ENCODE measurements at places on chromosomes 16 and 17.
A peak's percentile ranks its signal among the peaks of the same experiment; 100 is the strongest.

GRCh38 chr16:51938861-51939260, 608.1 kb downstream of the TOX3 start:
- no peak for DNase-seq

- no peak for DNase-seq
Measured at GRCh38 chr17:31297090-31297489, at the start of gene OMG. Gene OMG, minus strand, starts transcription at chr17:31297239. Its CDS starts 908 bp downstream, at chr17:31296331.

GRCh38 chr17:50649042-50649908, 14.6 kb downstream of the ABCC3 start:
- no peak for DNase-seq

DNA sequence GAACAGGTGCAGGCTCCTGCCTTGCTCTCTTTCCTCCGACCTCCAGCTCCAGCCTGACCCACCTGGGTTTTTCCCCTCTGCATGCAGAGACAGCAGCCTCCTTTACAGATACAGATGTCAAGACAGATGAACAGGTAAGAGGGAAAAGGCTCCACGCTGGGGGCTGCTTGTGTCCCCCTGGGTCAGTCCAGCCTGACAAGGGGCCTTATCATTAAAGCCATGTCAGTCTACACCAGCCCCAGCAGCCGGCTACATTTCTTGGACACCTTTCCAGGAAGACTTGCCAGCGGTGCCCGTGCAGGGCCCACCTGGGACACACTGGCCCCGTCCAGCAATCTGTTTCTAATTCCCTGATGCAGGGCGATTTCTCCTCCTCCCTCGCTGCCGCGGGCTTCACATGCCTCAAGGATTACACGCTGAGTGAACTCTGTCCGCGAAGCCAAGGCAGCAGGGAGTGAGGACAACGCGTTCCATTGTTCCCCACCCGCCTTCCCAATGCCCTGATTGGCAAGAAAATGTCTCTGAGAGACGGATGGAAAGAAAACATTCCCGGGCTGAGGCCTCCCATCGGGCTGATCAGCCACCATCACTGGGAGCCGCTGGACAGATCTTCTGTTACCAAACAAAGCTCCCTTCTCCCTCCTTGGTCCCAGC, 184.7 kb downstream of the C16orf95 start:
- peak; percentile 27 for DNase-seq

DNA sequence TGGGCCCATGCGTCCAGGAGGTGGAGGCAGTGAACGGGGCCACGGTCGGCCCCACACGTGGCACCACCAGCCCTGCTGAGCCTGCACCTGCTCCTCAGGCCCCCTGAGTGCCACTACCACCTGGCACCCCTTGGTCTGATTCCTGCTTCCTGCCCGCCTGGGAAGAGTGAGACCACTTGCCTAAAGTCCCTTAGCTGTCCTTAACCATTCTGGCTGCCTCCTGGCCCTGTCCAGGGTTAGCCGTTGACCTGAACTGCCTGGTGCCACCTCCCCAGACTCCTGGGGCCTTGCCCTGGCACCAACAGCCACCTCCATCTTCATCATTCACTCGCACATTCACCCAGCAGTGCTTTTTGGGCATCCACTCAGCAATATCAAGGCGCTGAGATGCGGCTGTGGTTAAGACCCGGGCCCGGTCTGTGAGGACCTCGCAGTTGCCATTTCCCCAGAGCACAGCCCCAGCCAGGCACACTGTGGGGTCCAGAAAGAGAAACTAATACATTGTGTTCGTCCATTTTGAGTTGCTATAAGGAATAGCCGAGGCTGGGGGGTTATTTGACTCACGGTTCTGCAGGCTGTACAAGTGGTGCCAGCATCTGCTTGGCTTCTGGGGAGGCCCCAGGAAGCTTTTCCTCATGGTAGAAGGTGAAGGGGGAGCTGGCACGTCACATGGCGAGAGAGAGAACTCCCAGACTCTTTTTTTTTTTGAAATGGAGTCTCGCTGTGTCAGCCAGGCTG, 318.4 kb downstream of the SEC14L1 start:
- no peak for DNase-seq

DNA sequence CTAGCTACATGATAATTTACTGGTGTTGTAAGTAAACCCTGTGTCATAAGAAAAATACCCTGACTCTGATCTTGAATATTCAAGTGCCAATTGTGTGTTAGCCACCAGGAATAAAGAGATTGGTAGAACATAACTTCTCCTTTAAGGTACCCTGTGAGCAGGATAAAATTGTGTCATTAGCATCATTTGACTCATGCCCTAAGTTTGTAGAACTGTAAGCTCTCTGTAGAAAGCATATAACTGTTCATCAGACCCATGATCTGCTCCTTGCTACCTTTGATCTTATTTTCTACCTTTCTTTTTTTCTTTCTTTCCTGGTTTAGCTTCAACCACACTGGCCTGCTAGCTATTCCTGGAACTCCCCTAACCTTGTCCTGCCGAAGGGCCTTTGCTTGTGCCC, 35.8 kb downstream of the PTRH2 start:
- DNase-seq, result no peak

GRCh38 chr16:25210758-25211157, 6.0 kb upstream of the AQP8 start:
- DNase-seq, result peak; percentile 14

GRCh38 chr16:29734786-29735185, 11.0 kb downstream of the C16orf54 start:
- no peak for DNase-seq

DNA sequence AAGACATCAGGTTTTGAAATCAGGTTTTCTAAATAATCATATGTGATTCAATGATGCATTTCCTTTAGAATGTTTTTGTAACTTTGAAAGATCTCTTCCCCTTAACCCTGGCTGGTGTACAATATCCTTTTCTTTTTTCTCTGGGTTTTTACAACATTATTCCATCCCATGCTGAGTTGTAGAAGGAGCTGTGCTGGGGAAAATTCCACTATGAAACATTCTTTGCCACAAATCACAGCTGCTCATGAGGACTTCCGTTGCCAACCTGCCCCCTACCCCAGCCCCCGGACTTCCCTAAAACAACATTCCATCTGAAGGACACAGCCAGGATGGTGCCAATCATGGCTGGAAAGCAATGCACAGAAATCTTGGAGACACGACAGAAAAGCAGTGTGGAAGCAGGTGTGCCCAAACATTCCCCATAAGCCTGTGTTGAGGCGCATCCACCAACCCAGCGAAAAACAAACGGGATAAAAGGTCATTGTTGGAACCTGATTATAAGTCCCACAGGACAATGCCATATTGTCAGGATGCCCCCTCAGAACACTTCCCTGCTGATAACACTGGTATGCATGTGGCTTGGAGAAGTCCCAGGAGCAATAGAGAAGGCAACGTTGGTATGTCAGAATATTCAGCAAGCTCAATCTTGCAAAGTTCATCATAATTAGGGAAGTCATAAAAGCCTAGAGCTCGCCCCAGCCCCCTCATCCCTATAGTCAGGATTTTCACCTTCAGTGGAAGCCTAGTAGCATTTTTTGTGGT, 475.0 kb downstream of the HS3ST3B1 start:
- peak; percentile 53 for DNase-seq
